ENCODE measurements at places on chromosomes 6 and 20. TPM values are rescaled to one million over a fixed set of nuclear protein-coding genes. Genes with fewer than 3 reads are reported as not detected.
A peak's percentile ranks its signal among the peaks of the same experiment; 100 is the strongest.

- DNase-seq: no peak
Measured at GRCh38 chr6:130841128-130841728, 14.0 kb downstream of the SMLR1 start.

Gene DUSP15
- total RNA-seq: 0.58 TPM

DNA sequence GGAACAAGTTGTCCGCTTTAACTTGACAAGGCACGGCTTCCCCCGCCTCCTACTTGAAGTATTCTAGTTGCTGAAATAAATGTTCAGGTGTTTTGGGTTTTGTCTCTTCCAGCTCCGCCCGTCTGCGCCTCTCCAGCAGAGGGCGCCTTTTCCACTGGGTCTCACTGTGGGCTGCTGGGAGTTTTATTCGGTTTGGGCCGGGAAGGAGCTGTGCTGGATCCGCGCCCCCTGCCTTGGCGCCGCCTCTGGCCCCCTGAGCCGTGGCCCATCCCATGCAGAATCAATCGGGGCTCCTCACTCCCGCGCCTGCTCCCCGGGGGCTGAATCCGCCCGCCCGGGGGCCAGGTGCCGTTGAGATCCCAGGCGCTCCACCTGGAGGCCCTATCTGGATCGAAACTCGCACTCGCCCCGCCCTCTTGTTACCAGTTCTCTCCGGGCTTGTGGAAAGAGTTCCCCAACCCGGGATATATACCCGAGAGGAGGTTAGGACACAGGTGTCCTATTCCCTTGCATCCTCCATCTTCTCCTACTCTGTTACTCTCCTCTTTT, 51.0 kb upstream of the TCF21 start:
- peak; percentile 81 for DNase-seq

GRCh38 chr20:36847710-36848040, 28.3 kb upstream of the TLDC2 start:
- no peak for DNase-seq

Gene KATNA1
- total RNA-seq: 9.2 TPM

DNA sequence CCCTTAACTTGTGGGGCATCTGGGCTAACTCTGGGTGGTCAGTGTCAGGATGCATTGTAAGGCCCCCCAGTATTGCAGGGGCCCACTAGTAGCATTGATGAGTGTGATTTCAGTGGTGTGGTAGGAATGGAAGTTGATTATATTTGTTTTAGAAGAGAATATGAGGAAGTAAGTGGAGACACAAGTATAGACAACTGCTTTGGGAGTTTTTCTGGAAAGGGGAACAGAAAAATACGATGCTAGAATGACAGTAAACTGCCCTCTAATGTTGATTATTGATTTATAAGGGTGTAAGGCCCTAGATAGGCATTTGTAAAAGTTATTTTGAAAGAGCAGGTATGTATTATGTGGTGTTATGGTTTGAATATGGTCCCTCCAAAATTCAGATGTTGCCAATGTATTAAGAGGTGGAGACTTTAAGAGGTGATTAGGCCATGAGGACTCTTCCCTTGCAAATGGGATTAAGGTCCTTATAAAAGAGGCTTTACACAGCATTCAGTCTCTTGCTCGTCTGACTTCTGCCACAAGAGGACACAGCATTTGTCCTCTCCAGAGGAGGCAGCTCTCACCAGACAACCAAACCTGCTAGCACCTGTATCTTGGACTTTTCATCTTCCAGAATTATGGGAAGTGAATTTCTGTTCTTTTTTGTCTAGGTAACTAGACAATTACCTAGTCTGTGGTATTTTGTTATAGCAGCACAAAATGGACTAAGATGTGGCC, 135.9 kb upstream of the DTNBP1 start:
- DNase-seq: no peak

Gene FRK
- total RNA-seq: 25.8 TPM

- no peak for DNase-seq
Measured at GRCh38 chr20:35592339-35592974, 23.2 kb upstream of the SPAG4 start.

DNA sequence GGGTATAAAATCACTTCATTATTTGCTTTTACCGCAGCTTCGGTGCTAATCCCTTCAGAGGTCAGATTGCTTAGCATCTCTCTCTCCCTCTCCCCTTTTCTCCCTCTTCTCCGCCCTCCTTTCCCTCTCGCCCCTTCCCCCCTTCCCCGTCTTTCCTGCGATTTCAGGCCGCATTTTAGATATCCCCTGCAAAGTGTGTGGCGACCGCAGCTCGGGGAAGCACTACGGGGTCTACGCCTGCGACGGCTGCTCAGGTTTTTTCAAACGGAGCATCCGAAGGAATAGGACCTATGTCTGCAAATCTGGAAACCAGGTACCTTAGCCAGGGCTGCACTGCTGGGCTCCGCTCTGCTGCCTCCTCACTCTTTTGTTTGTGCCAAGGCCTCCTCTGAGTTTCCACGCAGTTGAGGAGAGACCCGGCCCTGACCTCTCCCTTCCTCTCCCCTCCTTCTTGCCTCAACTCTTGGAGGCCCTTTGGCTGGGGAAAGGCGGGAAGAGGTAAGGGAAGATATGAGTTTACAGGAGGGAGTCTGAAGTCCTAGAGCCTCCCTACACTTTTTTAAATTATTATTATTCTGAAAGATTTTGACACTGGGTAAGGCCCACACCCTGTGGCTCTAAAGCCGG, 5.6 kb downstream of the NR2E1 start:
- DNase-seq: no peak

GRCh38 chr6:21284166-21284565, 309.4 kb upstream of the SOX4 start:
- DNase-seq: no peak

DNA sequence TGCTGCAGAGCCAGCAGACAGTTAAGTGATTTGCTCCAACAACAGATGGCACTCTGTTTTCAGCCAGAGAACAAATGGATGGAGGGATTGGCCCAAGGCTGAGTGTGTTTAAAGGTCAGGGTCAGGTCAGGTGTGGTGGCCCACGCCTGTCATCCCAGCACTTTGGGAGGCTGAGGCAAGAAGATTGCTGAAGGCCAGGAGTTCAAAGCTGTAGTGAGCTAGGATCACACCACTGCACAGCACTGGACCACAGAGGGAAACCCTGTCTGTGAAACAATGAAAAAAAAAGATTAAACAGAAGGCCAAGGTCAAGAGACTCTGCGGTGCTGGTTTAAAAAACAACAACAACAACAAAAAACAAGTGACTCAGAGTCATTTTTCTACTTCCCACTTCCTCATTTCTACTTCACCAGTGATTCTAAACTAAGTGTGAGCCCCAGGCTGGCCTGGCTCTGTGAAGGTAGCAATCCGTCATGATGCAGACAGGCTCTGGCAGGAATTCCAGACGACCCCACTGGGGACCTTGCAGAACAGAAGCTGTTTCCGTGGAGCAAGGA, 42.5 kb upstream of the ARMC2 start:
- DNase-seq: no peak

DNA sequence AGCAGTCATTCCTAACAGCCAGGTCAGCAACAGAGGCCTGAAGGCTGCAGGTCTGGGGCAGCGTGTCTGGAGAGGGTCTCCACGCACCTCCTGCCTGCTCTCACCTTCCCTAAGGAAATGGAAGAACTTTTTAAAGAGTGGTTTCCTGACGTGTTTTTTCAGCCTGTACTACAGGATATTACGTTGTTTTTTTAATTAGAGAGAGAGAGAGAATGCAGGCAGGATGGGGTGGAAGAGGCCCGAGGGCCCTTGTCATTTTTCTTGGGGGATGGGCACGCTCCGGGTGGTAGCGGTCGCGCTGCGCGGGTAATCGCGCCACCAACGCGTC, 2.1 kb downstream of the DLL1 start:
- no peak for DNase-seq

- peak; percentile 48 for DNase-seq
Measured at GRCh38 chr20:44176833-44177534, 10.0 kb downstream of the JPH2 start.

Gene CLPSL2
- total RNA-seq: not detected

- DNase-seq: no peak
Measured at GRCh38 chr20:6434131-6434530, 311.3 kb upstream of the FERMT1 start.

DNA sequence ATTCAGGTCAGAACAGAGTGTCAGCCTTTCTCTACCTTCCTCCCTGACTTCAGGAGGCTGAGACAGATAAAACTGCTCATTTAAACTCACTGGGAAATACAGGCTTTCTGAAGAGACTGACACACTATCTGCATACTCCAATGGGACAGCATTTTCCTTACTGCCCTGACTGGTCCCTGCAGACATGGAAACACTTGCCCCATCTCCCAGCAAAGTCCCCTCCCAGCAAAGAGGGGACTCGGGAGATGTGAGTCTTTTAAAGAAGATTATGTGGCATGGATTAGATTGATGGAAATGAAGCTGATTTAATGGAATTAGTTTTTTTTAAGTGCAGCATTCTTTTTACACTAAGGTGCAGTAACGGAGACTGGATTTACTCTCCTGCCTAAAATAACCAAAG, 90.8 kb downstream of the CFAP61 start:
- no peak for DNase-seq

DNA sequence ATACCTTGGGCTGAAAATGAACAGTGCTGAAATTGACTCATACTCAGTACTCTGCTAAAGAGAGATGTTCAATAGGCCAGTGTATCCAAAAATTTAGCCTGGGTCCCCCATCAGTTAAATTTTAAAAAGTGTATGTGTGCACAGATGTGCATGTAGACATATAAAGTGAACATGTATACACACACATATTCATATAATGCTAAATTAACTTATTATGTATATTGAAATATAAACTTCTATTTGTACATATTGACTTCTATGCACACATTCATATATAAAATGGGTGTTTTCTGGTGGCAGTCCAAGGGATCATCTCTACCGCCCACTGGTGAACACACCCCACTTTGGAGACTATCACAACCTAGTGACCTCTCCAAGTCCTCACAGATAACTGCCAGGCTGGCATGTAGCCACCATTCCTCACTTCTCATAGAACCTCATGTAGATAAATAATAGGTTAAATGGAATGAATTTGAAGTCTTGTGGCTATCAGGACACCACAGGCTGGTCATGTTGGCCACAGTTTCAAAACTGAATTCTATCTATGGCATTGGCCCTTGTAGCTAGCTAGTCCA, 8.8 kb downstream of the SLC22A16 start:
- no peak for DNase-seq

DNA sequence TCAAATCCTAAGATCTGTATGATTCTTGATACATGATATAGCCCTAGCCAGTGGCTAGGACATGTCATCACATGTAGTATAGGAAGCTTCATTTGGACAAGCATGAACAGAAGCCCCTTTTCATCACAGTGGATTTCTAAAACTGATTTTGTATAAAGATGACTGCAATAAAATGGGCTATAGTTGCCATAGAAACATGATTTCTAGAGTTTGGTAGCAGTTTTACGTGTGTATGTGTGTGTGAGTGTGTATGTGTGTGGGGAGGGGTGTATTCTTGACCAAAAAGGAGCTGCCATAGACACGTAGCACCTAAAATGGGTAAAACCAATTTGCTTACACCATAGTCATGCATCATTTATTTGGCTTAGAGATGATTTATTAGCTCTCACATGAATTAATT, 200.5 kb upstream of the CNR1 start:
- no peak for DNase-seq

Gene OOEP
- total RNA-seq: not detected

GRCh38 chr6:16436550-16436949, 198.2 kb downstream of the GMPR start:
- DNase-seq: no peak

DNA sequence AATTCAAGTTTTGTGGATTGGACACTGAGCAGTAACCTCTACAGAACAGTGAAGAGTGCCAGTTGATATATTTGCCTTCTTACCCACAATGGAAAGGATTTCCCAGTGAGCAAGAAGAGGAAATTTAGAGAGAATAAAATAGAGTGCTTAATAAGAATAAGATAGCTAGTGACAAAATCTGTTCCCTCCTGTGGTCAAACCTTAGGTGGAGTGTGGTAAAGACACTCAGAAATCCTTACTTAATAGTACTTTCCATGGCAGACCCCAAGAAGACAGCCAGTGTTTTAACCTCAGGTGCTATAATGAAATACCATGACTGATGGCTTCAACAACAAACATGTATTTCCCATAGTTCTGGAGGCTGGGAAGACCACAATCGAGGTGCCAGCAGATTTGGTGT, 108.4 kb upstream of the TNFAIP3 start:
- DNase-seq: no peak

GRCh38 chr20:38226553-38226952, 34.0 kb downstream of the KIAA1755 start:
- no peak for DNase-seq

Gene MAPK14
- 56.1 TPM for total RNA-seq

Gene COL20A1
- total RNA-seq: not detected

- no peak for DNase-seq
Measured at GRCh38 chr6:70163795-70164194, 139.1 kb downstream of the COL9A1 start.

Gene ZNF165
- 4.0 TPM for total RNA-seq

Gene DEFB115
- not detected for total RNA-seq

- DNase-seq: no peak
Measured at GRCh38 chr20:41278936-41279335, 38.6 kb downstream of the ZHX3 start.

- no peak for DNase-seq
Measured at GRCh38 chr20:37807471-37808232, 95.3 kb upstream of the VSTM2L start.

- DNase-seq: no peak
Measured at GRCh38 chr20:9040863-9041524, 27.9 kb upstream of the PLCB4 start.

- no peak for DNase-seq
Measured at GRCh38 chr6:6639572-6639971, 51.1 kb downstream of the LY86 start.

Gene GPR63
- total RNA-seq: 1.3 TPM

Gene DACT2
- 3.4 TPM for total RNA-seq

- DNase-seq: peak; percentile 33
Measured at GRCh38 chr20:53513489-53514298, 79.9 kb downstream of the ZNF217 start.

DNA sequence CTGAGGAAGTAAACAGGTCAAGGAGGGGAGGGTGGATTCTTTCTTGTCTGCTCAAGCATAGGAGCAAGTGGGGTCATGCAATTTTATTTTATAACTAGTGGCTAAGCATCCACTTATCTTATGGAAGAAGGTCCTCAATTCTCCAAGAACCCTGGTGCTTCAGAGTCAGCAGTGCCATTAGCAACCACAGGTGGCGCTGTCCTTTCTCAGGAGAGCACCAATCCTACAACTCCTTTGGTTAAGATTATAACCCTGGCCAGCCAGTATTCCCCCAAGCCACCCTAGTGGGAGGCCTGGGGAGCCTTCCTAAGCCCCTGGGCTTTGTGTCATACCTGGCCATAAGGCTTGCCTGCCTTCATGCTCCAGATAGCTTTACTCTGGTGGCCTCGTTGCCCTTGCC, 60.7 kb downstream of the PCSK2 start:
- DNase-seq: no peak

GRCh38 chr6:169367507-169367906, 113.9 kb upstream of the THBS2 start:
- no peak for DNase-seq

Data from mucosa of descending colon (tissue), 3 donors.